AG04449 (cell line): ENCODE measurements at places on chromosomes 11 and 22.

DNA sequence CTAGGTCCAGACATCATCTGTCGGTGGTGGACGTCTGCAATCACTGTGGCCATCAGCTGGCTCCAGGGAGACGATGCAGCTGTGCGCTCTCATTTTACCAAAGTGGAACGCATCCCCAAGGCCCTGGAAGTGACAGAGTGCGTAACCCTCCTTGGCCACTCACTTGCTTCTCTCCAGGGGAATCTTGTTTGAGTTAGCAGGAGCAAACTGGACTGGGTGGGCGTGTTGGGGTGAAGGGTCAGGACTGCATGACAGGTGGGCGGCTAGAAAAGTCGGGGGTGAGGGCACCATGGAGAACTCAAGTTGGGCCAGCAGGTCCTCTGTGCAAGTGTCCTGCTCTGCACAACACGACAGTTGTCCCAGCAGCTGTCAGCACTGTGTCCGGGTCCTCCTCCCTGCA is 16.2 kb downstream of the SHISA8 start:
- no peak for DNase-seq

- no peak for DNase-seq
These were observed 3.9 kb downstream of the MALAT1 start for GRCh38 chr11:65502555-65503367.

GRCh38 chr11:107648242-107648641 is 57.3 kb downstream of the ELMOD1 start:
- no peak for DNase-seq

DNA sequence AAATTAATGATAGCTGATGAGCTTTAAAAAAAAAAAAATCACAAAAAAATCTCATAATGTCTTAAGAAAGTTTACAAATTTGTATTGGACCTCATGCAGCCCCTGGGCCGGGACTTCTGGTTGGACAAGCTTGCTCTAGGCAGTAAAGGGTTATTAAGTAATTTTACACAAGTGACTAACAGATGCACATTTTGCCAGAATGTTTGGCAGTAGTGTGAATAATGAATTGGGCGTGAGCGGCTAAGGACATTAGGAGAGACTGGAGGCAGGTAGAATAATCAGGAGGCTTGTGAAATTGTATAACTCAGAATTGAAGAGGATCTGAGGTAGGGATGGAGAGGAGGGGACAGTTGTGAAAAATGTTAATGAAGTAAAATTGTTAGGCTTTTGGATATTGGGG is 77.4 kb downstream of the HIPK3 start:
- no peak for DNase-seq

DNA sequence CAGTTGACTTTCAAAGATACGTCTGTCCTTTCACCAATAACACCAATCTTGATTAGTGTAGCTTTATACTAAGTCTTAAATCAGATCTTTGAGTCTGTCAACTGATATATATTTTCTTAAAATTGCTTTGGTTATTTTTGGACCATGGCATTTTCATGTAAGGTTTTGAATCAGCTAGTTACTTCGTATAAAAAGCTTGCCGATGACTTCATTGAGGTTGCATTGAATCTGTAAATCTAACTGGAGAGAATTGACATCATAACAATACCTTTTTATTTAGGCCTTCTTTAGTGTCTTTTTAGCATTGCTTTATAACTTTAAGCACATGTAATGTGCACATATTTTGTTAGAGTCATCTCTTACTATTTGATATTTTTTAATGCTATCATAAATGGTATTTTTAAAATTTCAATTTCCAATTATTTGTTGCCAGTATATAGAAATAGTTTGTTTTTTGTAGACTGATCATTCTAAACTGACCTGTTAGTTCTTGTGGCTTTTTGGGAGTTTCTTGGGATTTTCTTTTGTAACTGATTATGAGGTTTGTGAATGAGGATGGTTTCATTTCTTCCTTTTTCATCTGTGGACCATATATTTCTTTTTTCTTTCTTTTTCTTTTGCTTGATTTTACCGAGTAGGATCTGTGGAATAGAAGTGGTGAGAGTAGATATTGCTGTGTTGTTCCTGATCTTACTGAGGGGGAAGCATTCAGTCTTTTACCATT is 61.4 kb downstream of the DDX10 start:
- no peak for DNase-seq

GRCh38 chr11:1356007-1356435 is 33.7 kb upstream of the BRSK2 start:
- DNase-seq = no peak

GRCh38 chr11:16310943-16311342 is 45.4 kb downstream of the SOX6 start:
- no peak for DNase-seq

- no peak for DNase-seq
These were observed 24.8 kb upstream of the NRIP3 start for GRCh38 chr11:9028581-9028980.

DNA sequence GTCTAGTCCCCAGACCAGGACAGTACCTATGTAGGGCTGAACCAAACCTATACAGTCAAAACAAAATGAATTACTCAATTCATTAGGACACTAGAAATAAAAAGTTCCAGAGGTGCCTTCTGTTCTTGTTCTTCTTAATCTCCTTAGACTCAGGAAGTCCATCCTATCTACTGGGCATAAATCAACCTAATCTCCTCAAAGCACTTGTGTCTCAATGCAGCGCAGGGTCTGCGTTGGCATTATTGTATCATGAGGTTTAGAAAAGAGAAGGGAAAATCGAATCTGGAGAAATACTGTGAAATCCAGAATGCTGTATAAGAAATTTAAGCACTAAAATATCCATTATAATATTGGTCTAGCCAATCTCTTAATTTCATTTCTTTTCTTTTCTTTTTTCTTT is 2.4 kb upstream of the OR10V1 start:
- DNase-seq = no peak

DNA sequence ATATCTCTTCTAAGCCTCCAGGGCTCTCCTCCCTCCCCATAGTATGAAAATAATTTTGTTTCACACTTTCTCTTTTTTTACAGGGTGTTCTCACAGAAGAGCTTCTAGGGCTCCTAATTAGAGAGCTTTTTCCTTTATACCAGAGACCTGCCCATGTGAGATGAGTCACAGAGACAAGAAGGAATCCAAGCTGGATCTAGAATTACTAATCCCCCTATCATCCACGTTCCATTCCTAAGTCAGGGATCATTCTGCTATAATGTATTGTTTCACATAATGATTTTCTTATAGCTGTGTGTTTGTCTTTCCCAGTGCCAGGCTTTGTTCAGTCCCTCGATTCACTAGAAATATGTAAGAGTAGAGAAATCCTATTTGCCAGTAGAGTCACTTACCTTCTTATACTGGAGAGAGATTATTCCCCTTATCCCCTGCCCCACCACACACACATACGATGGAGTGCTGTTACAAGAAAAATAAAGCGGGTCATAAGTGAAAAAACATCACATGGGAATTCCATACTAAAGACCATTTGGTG is 778.3 kb upstream of the LRRC4C start:
- peak; percentile 77 for DNase-seq

DNA sequence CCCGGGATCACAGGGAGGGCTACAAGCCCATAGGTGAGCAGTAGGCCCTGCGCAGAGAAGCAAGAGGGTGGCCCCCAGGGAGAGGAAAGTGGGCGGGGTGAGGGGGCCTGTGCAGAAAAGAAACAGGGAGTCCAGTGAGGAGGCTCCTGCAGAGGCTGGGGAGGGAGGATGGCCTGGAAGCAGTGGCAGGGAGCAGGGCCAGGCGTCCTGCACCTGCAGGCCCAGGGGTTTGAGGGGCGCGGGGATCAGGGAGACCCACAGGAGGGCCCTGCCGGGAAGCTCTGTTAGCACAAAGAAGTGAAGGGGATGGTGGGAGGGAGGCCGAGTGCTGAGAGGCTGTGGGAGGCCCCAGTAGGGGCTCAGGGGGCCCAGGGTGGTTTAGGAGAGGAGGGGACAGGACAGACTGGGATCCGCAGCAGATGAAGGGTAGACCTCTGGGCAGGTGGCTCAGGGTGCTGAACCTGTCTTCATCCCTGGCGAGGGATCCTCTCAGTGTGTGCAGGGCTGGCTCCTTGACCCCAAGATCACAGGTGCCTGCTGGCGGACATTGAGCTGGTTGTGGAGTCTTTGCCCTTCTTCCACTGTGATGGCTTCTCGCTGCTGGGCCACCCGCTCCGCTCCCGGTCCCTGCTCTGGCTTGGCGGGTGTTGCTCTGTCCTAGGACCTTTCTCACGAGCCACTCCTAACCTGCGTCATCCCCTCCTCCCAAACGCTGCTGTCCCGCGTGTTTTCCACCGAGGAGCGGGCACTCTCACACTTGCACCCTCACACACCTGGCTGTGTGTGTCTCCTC is 31.8 kb upstream of the CELSR1 start:
- no peak for DNase-seq

- DNase-seq = no peak
These were observed 22.3 kb upstream of the DGCR8 start for GRCh38 chr22:20057596-20058268.

DNA sequence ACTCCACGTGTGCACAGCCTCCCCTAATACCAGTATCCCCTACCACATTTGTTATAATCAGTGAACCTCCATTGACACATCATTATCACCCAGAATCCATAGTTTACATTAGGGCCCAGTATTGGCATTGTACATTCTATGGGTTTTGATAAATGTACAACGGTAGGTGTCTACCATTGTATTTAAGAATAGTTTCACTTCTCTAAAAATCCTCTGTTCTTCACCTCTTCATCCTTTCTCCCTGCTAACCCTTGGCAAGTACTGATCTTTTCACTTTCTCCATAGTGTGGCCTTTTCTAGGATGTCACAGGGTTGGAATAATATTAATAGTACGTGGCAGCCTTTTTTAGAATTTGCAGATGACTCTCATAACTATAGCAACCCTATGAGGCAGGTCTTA is 353.8 kb downstream of the DDX10 start:
- DNase-seq = no peak

DNA sequence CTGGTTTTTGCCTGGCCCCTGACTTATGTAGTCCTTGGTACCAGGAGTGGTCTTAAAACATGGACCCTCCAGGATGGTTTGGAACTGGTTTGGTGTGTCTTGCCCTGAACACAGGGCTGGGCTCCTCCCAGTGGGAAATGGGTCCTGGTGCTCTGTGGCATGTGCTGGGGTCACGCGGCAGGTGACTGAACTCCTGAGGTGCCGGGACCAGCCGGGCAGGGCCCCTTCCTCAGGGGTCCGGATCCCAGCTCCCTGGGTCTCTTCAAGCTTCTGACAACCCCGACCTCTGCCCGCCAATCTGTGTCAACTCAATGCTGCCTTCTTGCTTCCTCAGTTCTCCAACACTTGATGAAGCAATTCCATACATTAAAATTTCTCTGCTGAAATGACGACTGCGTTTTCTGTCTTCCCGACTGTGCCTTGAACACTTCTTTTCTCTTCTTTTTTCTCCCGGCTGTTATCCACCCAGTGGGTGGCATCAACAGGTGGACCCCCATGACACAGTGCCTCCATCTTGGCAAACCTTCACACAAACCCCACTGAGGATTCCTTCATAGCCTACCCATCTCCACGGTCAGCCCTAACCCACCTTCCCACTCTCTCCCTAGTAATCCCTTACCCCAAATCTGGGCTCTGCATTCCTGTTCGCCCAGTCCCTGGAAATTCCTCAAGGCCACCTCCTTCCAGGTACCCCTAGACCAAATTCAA is 4.4 kb downstream of the IFT27 start:
- DNase-seq = no peak

DNA sequence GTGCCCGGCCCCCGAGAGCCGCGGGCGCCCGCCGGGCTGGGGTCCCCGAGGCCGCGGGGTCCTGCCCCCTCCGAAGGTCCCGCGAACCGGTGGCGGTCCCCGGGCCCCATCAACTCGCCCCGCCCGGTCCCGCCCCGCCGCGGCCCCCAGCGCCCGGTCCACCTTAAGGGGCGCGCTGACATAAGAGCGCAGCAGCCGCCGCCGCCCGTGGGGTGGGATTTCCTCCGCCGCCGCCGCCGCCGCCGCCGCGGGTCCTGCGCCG is at the start of gene ZDHHC8:
ZDHHC8 (plus strand) TSS at position 208 of the 262 bp plus-strand sequence. CDS start 144 bp downstream, outside the sequence.
- no peak for DNase-seq

- DNase-seq = peak; percentile 28
These were observed 2.5 kb downstream of the TCN2 start for GRCh38 chr22:30609260-30610185.

GRCh38 chr11:26557666-26558065 is 14.4 kb downstream of the MUC15 start:
- DNase-seq = no peak

DNA sequence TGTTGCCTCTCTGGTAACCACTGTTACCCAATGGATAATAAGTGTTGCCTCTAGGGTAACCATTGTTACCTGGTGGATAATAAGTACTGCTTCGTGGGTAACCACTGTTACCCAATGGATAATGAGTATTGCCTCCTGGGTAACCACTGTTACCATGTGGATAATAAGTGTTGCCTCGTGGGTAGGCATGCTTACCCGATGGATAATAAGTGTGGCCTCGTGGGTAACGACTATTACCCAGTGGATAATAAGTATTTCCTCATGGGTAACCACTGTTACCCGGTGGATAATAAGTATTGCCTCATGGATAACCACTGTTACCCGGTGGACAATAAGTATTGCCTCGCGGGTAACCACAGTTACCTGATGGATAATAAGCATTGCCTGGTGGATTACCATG is 13.8 kb upstream of the NXPE4 start:
- DNase-seq = no peak

DNA sequence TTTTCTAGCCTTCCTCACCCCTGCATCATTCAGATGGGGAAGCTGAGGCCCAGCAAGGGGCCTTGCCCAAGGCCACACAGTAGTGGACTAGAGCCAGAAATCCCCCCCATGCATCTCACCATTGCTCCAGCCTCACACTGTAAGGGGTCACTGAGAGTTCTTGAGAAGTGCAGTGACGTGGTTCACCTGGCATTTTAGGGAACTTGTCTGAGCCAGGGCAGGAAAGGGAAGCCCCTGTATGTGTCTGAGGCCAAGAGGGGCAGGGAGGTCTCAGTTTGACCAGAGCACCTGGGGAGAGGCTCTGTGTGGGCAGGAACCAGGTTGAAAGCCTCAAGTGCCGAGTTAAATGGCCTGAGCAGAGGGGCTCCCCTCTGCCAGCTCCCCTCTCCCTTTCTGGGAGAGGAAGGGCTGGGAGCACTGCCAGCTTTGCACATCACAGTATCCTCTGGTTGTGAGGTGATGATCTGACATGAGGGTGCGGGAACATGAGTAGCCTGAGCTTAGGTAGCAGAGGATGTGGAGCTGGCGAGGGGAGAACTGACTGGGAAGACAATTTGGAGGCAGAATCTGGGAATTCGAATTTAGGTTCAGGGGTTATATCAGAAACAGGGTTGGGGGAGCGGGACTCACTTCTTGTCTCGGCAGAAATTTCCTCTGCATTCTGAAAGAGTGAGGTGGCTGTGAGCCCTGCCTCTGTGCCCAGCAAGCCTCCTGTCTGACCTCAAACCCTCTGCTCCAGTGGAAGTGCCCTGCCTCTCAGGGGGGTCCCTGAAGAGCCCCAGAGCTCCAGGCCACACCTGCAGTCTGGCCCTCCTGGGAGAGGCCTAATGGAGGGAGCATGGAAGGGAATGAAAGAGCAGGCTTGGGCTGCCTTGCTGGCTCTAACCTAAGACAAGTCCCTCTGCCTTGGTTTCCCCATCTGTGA is 14.6 kb downstream of the ARHGEF17 start:
- no peak for DNase-seq
